A375 (cell line): ENCODE measurements at places on chromosomes 3 and 15. TPM values are rescaled to one million over a fixed set of nuclear protein-coding genes. Genes with fewer than 3 reads are reported as not detected.

IGSF11 gene
- 0.11 and 0.29 TPM in 2 replicates for total RNA-seq

SOX14 gene
- total RNA-seq = not detected in 2 replicates

MESP2 gene
- 0.74 and 0.98 TPM in 2 replicates for total RNA-seq

CCDC54 gene
- not detected in 2 replicates for total RNA-seq

FYTTD1 gene
- total RNA-seq = 48.4 and 58.2 TPM in 2 replicates

HRG gene
- total RNA-seq = not detected in 2 replicates

MYO5C gene
- 1.5 and 1.8 TPM in 2 replicates for total RNA-seq

CKMT1A gene
- total RNA-seq = 0.34 and 0.45 TPM in 2 replicates

CLCN2 gene
- total RNA-seq = 14.2 and 16.4 TPM in 2 replicates
